RKO (cell line): ENCODE measurements at places on chromosomes 4 and X.

DNA sequence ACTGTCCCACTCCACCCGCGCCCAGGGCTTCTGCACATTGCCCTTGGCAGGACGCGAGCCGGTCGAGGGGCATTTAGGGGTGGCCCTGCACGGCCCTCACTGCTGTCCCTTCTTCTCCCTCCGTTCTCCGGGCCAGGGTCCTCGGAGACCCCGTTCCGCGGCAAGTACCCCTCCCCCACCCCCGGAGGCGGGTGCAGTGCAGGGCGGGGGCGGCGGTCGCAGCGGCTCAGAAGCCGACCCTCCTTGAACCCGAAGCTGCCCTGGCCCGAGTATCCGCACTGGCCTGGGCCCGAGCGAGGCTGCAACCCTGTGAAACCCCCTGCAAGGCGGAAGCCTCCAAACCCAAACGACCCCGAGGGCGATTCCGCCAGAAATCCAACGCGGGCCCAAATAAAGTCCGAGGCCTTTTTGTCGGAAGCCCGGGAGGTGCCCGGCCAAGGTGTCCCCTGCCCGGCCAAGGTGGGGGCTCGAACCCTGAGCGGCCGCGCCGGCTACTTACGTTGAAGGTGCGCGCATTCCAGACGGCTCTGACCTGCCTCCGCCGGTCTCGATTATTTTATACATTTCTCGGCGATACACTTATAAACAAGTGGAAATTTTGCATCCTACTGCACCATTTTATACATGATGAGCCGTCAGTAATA, 53.1 kb upstream of the TMEM33 start:
- DNase-seq, result no peak

GRCh38 chr4:183355405-183355804, 33.2 kb upstream of the CLDN24 start:
- DNase-seq, result peak; percentile 8

GRCh38 chr4:1465173-1466033, 59.2 kb upstream of the NKX1-1 start:
- DNase-seq, result no peak

- DNase-seq, result no peak
Measured at GRCh38 chrX:121160987-121161386, 113.6 kb downstream of the GLUD2 start.

- no peak for DNase-seq
Measured at GRCh38 chrX:31706466-31706865, 634.6 kb upstream of the FTHL17 start.
